ENCODE measurements at places on chromosomes 1 and 21.

- no peak for DNase-seq
These were observed 420.0 kb downstream of the MATN1 start for GRCh38 chr1:30303387-30303786.

DNA sequence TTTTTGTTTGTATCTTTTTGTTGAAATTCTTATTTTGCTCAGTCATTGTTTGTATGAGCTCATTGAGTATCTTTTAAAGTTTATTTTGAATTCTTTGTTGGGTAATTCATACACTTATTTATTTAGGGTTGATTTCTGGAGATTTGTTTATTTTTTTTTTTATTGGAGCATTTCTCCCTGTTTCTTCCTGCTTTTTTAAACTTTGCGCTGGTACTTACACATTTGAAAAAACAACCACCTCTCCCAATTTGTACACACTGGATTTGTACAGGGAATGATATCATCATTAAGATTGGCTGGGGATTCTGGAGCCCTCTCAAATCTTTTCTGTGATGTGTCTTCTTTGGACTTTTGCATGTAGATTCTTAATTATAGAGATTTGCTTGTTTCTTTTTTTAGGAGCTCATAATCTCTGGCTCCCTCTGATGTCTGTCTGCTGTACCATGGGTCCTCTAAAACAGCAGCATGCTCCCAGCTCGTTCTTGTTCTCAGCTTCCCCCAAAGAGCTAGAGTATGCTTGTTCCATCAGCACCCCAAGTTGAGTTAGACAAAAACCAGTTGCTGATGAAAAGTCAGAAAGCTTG, 310.7 kb downstream of the DUSP10 start:
- no peak for DNase-seq

DNA sequence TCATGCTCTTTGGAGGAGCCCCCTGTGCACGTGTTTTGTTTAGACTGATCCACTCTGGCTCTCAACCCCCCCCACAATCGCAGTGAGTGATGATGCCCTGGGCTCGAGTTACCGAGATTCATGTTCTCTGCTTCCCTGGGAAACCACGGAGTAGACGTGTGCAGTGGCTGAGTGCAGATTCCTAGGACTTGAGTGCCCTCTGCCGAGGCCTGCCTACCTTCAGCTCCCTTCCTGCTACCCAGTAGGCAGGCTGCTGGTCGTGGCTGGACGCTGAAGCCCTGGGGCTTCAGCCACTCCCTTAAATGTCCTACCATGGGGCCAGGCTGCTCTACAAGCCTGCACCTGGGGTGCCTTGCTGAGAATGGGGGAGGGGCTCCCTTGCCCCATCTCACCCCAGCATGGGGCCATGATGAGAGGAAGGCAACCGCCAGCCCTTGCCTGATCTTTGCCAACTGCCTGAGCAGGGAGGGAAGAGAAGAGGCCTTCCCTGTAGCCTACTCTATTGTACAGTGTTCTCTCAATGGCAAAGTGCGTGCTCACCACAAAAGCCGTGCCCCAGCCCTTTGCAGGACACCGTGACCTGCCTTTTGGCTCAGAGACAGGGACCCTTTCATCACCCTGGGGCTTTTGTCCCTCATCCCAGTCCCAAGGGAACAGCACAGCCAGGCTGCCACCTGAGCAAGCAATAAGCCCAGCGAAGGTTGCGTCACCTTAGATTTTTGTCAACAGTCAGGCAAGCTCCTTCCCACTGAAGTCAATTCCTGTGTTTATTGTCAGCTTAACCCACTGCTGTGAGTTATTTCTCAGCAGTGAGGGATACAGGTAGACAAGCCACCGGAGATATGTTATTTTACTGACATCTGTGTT, 4.1 kb upstream of the GRIK3 start:
- DNase-seq, result peak; percentile 71

DNA sequence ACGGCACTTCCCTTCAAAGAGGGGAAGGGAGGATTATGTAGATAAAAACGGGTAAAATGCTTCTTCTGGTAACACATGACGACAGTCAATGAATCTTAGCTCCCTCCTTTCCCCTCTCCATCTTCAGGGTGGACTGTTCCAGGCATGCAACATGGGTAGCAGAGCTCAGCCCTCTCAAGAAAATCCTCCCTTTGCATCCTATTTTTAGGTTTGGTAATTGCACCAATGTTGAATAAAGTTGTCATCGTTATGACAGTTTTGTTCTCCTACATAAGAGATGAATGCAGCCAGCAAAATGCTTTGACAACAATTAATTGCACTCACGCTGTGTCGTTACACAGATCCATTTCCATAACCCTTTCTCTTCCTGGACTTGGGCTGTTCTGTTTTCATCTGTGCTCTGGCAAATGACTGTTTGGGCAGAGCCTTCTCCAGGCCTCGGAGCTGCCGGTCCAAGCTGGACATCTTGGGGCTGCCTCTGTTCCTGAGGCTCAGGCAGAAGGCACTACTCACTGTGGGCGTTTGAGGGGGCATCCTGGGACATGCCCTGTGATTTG, 127.6 kb downstream of the CNIH3 start:
- DNase-seq, result no peak

GRCh38 chr1:46568461-46568891, 17.0 kb upstream of the KNCN start:
- no peak for DNase-seq

GRCh38 chr1:241499910-241500309, 19.6 kb downstream of the FH start:
- DNase-seq, result peak; percentile 61

GRCh38 chr1:19597496-19598309, 46.4 kb upstream of the NBL1 start:
- DNase-seq, result no peak

GRCh38 chr1:230879778-230880177, 11.5 kb upstream of the C1orf198 start:
- no peak for DNase-seq

DNA sequence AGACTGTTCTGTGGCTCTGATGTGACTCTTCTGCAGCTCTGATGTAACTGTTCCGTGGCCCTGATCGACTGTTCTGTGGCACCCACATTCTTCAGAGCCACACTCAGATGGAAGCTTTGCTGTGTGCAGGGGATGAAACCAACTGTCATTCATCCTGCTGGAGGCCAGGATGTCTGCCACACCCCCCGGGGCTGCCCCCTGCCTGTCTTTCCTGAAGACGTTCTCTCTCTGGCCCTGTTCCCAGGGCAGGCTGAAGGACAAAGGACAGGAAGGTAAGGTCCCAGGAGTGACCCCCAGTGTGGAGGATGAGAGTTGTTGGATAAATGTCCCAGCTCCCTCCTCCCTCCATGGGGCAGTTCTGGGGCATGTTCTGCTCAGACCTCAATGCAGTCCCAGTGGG, 29.4 kb upstream of the UMODL1 start:
- DNase-seq, result no peak

GRCh38 chr1:100626397-100626796, 88.5 kb downstream of the GPR88 start:
- DNase-seq, result no peak

DNA sequence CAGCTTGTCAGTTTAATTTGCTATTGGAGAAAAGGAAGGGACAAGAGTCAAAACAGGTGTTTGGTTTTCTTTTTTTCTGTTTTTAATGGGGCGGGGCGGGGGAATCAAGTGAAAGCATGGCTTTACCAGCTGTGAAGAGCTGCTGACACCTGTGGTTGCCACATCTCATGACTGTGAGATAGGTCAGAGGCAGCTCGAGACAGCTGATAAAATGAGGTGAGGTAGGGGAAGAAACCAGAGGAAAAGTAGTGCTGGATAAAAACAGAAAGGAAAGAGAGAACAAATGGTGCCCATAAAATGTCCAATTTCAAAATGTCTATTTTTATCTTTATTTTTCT, 272.3 kb downstream of the NEGR1 start:
- no peak for DNase-seq

DNA sequence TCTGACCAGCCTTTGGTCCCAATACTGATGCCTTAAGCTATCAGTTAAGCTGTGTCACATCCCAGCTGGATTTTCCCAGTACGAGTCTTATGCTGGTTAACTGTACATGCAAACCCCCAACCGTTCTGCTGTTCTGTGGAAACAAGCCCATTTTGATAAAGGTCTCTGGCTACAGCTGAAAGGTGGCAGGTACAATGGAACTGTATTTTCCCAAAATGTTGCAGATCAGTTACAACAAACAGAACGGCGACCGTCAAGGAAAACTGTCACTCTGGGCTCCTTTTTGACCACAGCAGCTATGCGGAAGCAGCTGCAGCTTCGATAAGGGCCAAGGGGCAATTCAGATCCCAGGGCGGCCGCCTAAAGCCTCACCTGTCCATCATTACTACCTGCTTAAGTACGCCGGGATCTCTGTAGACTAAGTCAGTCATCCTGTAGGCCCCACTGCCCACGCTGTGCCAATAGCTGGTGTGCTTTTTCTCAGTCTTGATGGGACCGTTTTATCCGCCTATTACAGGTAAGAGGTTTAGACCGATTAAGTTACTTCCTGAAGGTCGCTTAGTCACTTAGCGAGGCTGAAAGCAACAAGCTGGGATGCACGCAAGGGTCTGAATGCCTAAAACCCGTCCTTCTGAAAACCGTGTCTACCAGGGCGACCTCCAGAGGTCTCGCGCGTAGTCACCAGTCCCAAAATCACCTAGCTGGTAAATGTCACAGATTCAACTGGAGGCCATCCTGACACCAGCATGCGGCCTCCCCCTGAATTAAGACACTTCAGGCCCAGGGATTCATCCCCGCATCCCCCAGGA, 11.1 kb upstream of the RAB42 start:
- no peak for DNase-seq

DNA sequence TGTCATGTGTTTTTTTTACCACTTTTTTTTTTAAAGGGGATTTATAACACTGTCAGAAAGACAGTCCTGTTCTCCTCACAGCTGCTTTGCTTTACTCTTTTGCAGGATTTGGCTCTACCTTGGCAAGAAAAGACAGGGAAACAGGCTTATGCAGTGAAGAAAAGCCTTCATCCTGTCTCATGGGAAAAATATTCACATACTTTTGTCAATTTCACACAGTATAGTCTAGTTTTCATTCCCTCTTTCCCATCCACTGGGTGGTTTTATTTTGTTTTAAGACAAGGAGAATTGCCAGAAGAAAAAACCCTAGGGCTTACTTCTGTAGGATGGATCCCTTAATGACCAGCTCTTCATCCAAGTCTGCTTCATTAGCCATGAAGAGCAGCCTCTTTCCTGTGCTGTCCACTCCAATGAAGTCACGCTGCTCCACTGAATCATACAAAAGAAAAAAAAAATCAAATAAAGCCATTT, 60.0 kb downstream of the EIF2B3 start:
- DNase-seq, result no peak

DNA sequence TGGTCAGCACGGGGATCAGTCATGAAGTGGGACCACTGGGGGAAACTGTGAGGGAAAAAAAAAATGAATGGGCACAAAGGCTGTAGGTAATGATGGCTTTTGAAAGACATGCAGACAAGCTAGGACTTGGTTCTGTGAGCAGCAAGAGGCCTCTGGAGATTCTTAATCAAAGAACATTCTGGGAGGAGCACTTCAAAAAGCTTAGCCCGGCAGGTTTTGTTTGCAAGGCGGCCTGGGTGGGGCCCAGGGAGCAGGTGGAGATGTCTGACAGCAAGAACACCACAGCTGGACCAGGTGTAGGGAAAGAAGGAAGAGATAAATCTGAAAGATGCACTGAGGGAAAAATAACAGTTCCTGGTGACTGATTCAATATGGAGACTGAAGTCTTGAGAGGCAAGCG, 6.0 kb downstream of the TEX35 start:
- DNase-seq, result no peak

- DNase-seq, result no peak
These were observed 191.8 kb upstream of the RAB4A start for GRCh38 chr1:229079016-229079595.

- no peak for DNase-seq
These were observed 23.1 kb downstream of the TNN start for GRCh38 chr1:175090780-175091179.

- DNase-seq, result no peak
These were observed 146.4 kb downstream of the NOS1AP start for GRCh38 chr1:162215902-162216301.

- no peak for DNase-seq
These were observed 63.6 kb downstream of the CDK18 start for GRCh38 chr1:205568135-205568468.

GRCh38 chr1:211237579-211237978, 21.6 kb upstream of the RCOR3 start:
- no peak for DNase-seq

Data from C1 segment of cervical spinal cord (tissue), 14 donors.